NCI-H1105 (cell line): ENCODE measurements at places on chromosomes 7 and 10.
A peak's percentile ranks its signal among the peaks of the same experiment; 100 is the strongest.

- no peak for DNase-seq
Measured at GRCh38 chr7:81370822-81371221, 399.0 kb downstream of the HGF start.

- no peak for DNase-seq
Measured at GRCh38 chr7:79741684-79742083, 288.2 kb upstream of the MAGI2 start.

DNA sequence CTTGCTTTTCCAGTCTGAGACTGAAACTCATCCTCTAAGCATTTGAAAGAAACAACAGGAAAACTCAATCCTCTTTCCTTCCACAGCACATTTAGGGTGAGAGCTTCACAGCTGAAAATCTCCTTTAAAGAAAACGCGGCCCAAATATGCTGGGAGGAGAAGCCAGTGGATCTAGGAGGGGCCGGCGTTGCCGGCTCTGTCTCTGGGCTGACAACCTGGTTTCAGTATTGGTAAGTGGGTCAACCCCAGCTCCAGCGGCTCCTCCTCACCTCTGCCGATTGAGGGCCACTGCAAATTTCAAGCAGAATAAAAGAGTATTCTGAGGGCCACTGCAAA lies 75.3 kb upstream of the CPXM2 start:
- no peak for DNase-seq

DNA sequence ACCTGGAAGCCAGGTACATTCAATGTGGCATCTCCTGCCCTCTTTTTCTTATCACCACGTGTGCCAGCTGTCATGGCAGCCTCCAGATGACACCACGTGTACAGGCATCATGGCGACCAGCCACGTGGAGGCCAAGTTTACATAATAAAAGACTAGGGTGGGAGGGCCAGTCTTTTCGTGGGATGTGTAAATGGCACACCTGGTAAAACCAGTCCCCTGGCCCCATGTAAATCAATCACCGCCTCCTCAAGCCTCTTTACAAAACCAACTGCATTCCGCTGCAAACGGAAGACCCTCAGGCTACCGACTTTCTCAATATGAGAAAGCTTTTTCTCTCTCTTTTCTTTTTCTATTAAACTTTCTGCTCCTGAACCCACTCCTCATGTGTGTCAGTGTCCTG lies 65.1 kb upstream of the PHF14 start:
- DNase-seq: no peak

DNA sequence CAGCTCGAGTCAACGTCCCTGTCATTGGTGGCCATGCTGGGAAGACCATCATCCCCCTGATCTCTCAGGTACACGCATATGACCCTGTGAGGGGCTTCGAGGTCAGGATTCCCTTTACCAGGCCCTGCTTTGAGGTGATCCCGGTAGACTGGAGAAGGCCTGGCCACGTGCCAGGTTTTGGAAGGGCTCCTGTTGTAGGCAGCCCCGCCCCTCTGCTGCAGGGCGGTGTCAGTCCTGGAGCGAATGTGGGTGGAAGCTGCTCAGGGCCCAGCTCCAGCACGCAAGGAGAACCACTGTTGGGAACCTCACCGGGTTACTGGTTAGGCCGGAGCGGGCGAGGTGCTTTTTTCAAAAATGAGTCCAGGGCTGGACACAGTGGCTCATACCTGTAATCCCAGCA lies 15.6 kb downstream of the MDH2 start:
- peak; percentile 30 for DNase-seq

GRCh38 chr7:144037414-144038035 lies 11.2 kb upstream of the OR2A5 start:
- no peak for DNase-seq

- peak; percentile 33 for DNase-seq
Measured at GRCh38 chr7:93374345-93374940, 142.3 kb downstream of the VPS50 start.

- DNase-seq: no peak
Measured at GRCh38 chr10:50415292-50415691, 164.0 kb upstream of the ASAH2 start.

- no peak for DNase-seq
Measured at GRCh38 chr7:1054861-1055450, 10.6 kb downstream of the GPR146 start.

GRCh38 chr7:18222636-18223035 lies 195.0 kb upstream of the PRPS1L1 start:
- no peak for DNase-seq

GRCh38 chr10:82660205-82660604 lies 785.2 kb downstream of the NRG3 start:
- DNase-seq: no peak

- DNase-seq: no peak
Measured at GRCh38 chr10:96971324-96971723, 139.2 kb downstream of the LCOR start.
